ENCODE measurements at places on chromosomes 2 and 18.

- no peak for DNase-seq
These were observed 47.5 kb upstream of the PTMA start for GRCh38 chr2:231660860-231661259.

- no peak for DNase-seq
These were observed 135.8 kb upstream of the APCDD1 start for GRCh38 chr18:10318691-10318970.

DNA sequence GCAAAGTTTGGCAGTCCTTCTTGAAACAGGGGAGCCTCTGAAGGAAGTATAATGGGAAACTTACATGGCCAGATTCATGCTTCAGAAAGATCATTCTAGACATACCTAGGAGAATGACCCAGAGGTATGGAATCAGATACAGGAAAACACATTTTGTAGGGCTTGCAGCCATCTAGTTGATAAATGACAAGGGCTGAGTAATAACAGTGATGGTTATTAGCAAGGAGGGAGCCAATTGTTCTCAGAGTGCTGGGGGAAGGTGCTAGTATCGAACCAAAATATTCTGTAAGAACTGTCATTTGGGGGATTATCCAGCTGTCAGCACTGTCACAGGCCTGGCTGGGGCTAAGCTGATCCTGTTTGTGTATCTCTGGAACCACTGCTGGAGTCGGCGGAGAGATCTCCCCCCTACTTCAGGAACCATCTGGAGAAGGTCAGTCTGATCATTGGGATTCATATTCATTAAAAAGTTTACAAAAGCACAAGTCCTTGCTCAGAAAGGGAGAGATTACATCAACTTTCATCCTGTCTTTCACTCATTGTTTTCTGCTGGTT is 113.8 kb upstream of the THSD7B start:
- no peak for DNase-seq

- no peak for DNase-seq
These were observed 56.2 kb upstream of the ROCK1 start for GRCh38 chr18:21167641-21168377.

GRCh38 chr2:128368437-128369107 is 49.9 kb upstream of the HS6ST1 start:
- no peak for DNase-seq

DNA sequence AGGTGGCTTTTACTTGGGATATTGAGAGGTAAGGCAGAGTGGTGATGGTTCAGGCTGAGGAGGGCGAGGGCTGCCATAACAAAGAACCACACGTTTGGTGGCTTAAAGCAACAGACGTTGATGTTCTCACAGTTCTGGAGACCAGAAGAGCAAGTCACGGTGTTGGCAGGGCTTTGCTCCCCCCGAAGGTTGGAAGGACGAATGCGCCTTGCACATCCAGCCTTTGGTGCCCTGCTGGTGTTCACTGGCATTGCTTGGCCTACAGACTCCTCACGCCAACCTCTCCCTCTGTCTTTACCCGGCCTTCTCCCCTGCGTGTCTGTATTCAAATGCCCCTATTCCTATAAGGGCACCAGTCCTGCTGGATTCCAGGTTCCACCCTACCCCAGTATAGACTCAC is 125.4 kb downstream of the TPO start:
- DNase-seq = no peak

DNA sequence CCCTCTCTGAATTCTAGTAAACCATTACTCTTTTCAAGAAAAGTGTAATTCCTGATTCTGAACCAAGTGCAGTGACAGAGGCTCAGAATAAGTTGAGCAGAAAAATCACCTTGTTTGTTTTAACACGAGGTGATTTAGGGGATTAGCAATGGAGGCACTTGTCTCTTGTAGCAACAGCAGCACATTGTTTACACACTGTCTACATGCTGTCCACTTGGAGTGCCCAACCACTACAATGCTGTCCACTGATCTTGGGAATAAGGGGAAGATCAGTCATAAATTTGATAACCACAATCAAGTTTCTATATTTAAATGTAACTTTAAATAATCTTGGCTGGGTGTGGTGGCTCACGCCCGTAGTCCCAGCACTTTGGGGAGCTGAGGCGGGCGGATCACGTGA is 13.9 kb upstream of the RMND5A start:
- DNase-seq = no peak

DNA sequence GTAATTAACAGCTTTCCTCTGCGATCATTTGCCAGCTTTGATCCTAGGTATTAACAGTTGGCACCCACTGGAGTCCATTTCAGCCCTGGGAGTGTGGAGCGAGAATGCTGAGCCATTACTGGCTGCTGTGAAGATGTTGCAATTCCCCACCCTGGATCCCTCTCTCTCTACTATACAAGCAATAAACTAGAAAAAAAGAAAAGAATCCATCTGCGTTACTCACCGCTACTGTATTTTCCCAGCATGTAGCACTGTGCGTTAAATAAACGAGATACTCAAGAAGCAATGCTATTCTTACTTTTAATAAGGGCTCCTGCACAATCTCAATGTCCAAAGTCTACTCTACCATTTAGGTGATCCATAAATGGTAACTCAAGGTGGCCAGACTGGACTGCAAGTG is 8.5 kb downstream of the RTTN start:
- DNase-seq = no peak

GRCh38 chr2:137173463-137173862 is 408.1 kb downstream of the THSD7B start:
- DNase-seq = peak; percentile 80

DNA sequence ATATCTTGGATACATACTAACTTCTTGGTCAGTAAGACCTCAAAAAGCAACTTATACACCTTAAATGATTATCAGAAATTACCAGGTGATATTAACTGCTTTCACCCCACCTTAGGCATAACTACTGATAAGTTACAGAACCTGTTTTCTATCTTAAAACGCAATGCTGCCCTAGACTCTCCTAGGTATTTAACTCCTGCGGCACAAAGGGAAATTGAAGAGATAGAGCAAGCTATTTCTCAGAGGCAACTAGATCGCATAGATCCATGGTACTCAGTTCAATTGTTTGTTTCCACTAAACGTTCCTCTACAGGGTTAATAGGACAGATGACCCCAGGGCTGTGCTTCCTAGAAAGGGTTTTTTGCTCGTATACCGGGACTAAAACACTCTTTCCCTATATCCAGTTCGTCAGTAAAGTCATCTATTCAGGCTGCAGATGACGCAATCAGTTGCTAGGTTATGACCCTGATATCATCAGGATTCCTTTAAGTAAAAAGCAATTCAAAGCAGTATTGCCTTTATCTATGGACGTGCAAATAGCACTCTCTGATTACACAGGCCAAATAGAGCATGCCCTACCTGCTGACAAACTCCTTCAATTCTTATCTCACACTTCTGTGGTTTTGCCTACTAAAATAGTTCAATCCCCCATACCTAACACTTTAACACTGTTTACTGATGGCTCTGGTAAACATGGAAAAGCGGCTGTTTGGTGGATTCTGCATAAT is 62.3 kb upstream of the MYO3B start:
- no peak for DNase-seq

GRCh38 chr2:120856421-120856862 is 120.8 kb downstream of the GLI2 start:
- DNase-seq = no peak

DNA sequence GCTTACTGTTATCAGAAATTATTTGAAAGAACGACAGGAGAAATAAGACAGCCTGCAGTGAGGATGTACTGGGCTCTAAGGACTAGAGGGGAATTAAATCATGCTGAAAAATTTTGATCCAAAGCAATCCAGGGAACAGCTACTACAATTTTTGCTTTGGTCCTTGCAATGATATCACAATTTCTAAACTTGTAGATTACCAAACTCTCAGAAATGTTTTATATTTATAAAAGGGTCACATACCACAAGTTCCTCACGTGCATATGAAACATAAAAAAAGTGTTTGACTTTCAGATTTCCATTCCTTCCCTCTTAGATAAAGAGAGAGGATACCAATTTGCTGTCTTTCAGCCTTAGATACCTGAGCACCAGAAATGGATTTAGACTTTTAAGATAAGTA is 261.2 kb downstream of the STK39 start:
- DNase-seq = no peak

DNA sequence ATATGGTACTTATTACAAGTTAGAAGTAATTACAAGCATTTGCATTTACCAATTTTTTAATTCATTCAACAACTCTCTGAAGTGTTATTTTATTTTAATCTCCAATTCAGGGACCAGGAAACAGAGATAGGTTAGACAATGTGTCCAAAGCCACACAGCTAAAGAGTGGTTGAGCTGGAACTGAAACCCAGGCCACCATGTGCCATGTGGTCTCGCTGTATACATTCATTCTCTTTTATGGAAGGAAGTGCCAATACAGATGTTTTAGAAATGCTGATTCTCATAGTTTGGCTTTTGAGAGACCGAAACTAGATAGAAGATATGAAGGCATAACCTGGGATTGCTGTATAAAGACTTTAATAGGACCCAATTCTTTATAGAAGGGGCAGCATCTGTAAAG is 684.6 kb upstream of the ID2 start:
- DNase-seq = no peak

DNA sequence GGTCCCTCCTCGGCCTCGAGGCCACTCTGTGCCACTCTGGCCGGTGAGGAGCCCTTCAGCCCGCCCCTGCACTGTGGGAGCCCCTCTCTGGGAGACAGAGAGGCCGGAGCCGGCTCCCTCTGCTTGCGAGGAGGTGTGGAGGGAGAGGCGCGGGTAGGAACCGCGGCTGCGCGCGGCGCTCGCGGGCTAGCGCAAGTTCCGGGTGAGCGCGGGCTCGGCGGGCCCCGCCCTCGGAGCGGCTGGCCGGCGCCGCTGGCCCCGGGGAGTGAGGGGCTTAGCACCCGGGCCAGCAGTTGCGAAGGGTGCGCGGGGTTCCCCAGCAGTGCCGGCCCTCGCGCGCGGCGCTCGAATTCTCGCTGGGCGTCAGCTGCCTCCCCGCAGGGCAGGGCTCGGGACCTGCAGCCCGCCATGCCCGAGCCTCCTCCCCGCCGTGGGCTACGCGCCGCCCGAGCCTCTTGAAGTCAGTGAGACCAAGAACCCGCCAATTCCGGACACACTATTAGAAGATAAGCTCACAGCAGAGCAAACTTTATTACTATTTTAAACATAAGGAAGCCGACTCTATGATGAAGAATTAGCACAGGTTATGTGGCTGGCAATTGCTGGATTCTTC is 825.8 kb upstream of the FANCL start:
- no peak for DNase-seq

GRCh38 chr2:44817256-44817655 is 124.2 kb upstream of the SIX3 start:
- DNase-seq = no peak

- DNase-seq = no peak
These were observed 10.0 kb downstream of the SUPT7L start for GRCh38 chr2:27653397-27653796.

DNA sequence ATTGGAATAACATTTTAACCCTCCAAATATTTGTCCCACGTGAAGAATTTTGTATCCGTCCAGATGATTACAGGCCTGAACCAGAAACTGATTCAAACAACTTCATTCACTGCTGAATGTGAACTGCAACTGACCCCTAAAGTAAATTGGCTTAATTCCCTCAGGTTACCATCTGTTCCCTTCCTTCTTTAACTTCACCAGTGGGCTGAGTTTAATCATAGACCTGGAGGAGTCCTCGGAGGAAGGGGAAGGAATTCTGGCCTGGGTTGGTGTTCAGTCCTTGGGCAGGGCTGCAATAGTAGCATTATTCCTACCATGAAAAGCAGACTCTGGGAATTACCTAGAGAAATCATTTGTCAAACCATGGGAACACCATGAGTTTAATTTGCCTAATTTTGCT is 207.4 kb downstream of the TMEM247 start:
- DNase-seq = no peak

DNA sequence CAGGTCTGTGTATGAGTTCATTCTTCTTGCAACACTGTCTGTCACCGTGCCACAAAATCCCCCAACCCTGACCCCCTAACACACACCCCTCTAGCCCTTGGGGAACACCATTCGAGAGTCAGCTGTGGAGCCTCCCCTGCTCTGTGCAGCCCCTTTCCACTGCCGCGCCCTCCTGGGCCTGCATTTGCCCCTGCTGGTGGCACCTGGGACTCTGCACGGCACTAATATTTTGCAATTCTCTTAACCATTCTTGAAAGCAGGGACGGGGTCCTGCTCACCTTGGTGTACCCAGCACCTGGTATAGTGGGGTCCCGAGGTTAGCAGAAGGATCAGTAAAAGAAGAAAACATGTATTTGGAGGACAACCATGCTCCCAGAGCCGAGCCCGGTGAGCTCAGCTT is 124.0 kb downstream of the HDAC4 start:
- DNase-seq = no peak

DNA sequence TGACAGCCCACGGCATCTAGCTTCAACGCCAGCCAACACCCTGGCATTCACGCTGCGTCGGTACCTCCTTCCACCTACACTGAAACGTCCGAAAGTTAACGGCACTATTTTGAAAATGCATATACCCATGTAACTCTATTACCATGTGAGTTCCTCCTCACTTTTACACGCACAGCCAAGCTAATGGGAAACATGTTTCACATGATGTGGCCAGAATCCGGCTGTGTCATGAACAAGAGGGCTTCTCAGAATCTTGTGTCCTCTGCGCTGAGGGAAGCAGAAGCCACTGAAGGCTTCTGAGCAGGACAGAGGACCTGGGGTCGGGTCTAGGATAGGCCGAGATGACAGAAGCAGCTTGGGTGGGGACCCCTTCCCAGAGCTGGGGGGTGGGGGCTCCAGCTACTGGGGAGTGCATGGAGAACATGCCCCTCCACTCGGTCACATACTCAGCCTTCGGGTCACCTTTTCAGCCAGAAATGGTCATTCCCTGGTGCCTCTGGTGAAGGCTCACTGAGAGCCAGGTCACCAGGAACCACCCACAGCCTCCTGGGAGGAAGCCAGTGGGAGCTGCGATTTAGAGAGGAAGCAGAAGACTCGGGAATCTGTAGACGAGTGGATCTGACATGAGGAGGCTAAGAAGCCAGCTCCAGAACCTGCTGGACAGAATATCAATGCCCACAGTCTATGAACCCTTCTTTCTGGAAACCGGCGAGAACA is 41.5 kb downstream of the HDAC4 start:
- DNase-seq = no peak

DNA sequence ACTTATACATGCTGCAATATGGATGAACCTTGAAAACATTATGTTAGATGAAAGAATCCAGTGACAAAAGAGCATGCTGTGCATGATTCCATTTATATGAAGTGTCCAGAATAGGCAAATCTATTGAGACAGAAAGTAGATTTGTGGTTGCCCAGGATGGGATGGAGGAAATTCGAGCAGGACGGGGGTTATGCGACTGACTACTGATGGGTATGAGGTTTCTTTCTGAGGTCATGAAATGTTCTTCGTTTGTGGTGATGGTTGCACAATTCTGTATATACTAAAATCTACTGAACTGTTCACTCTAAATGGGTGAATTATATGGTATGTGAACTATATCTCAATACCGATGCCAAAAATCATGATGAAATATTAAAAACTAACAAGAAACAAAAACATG is 18.9 kb upstream of the MTERF4 start:
- no peak for DNase-seq
